ENCODE measurements at places on chromosomes 1 and 21.

- DNase-seq, result no peak
Measured at GRCh38 chr1:45035631-45036301, 23.7 kb downstream of the UROD start.

DNA sequence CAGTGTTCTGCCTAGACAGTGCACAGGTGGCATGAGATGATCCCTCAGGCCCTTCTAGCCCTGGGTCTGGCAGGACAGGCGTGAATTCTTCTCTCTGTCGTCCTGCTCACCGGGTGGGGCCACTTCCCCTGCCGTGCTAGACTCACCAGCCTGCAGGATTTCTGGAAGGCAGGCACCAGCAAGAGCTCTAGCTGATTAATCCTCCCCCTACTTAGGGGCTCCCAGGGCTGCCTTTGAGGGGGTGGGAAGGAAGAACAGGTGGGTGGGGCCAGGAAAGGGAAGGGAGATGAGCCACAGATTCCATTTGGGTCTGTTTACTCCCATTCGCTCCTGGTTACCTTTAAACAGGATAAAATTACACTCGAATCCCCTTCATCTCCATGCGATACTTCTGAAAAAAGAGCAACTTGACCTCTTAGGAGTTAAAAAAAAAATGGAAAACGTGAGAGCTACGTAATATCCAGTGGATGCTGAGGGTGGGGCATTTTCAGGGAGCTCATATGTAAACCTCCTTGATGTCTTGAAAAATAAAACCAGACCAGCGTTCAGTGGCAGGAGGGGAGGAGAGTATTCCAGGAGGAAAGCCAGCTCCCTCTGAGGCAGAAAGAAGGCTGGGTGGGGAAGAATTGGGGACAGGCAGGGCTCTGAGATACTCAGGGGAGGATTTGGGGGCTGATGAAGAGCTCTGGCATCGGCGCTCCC is 665.5 kb downstream of the PTPRU start:
- no peak for DNase-seq

GRCh38 chr1:18322368-18323032 is 158.2 kb upstream of the KLHDC7A start:
- DNase-seq, result no peak

DNA sequence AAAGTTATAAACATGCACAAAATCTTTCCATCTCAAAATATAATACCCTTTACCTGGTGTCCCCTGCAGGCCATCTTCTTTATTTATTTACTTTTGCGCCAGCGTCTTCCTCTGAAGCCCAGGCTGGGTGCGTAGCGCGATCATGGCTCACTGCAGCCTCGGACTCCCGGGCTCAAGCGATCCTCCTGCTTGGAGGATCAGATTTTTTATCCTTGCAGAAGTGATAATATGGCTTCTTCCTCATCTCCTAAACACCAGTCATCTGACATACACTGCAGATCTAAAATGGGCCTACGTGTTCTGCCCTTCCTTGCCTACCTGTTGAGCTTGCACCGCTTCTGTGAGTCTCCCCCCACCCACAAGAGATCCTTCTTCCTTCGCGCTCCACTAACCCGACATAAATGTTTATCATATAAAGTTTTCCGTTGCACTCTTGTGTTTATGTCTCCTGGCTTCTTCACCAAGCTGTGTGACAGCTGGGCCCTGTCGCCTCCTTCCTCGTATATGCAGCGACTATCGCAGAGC is 506 bp upstream of the SRP9 start:
- no peak for DNase-seq

GRCh38 chr1:182395906-182396305 is 4.3 kb upstream of the GLUL start:
- no peak for DNase-seq

DNA sequence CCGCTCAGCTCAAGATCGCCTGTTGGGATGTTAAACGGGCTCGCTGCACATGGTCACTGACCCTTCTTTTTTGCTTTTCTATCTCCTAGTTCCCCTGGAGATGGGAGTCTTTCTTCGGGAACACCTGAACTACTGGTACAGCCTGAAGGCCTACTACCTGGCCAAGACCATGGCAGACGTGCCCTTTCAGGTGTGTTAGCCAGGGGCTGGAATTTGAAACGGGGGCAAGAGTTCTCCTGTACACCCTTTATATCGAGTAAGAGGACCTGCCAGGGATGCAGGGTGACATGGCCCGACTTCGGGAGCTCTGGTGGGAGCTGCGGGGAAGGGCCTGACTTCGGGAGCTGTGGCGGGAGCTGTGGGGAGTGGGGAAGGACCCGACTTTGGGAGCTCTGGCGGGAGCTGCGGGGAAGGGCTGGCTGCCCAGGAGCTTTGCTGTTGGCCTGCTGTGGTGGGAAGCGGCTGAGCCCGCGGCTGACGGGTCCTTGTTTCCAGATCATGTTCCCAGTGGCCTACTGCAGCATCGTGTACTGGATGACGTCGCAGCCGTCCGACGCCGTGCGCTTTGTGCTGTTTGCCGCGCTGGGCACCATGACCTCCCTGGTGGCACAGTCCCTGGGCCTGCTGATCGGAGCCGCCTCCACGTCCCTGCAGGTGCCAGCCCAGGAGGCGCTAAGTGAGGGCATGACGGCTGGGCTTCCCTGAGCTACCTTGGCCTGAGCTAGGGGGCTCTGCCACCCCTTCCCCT is 24.0 kb downstream of the TFF3 start:
- no peak for DNase-seq

- peak; percentile 67 for DNase-seq
Measured at GRCh38 chr1:232421143-232421796, 208.7 kb downstream of the SIPA1L2 start.

DNA sequence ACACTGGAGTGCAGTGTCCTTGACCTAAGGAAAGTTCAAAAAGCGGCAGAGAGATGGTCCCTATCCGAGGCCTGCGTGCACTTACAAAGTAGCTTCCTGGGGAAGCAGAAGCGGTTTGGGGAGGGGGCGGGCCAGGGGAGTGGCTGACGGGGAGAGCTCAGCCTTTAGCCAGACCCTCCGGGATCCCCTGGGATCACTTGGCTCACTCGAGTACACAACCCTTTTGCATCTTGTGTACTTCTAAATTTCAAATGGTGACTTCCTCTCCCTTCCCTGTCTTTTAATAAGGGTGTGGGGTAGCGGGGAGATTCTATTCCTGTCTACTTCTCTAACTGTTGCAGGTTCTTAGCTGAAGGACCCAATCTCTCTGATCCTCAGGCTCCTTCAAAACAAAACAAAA is 18.1 kb upstream of the SNX27 start:
- no peak for DNase-seq

DNA sequence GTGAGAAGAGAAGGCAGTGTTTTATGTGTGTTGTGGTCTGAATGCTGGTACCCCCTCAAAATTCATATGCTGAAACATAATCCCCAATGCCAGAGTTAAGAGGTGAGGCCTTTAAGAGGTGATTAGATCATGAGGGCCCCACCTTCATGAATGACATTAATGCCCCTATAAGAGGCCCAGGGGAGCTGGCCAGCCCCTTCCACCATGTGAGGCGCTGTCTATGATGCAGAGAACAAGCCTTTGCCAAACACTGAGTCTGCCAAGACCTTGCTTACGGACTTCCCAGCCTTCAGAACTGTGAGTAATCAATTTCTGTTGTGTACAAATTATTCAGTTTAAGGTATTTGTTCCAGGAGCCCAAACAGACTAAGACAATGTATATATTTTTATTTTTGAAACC is 20.2 kb downstream of the CAPZB start:
- DNase-seq, result no peak

DNA sequence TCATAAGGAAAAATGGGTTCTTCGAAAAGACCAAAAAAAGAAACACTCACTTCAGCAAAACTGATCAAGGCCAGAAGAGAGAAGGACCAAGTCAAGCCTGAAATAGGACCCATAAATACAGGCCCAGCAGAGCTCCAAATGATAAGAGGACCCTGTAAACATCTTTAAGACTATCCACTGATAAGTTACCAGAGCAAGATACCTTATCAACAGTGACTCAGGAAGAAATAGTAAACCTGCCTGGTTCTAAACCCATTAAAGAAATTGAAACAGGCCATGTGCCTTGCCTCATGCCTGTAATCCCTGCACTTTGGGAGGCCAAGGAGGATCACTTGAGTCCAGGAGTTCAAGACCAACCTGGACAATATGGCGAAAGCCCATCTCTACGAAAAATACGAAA is 81.8 kb upstream of the ERRFI1 start:
- DNase-seq, result no peak

- DNase-seq, result no peak
Measured at GRCh38 chr1:153951801-153952200, 5.3 kb upstream of the DENND4B start.

GRCh38 chr1:171292799-171293198 is 21.2 kb upstream of the FMO4 start:
- DNase-seq, result no peak

GRCh38 chr1:79044974-79045650 is 38.6 kb upstream of the ADGRL4 start:
- no peak for DNase-seq

DNA sequence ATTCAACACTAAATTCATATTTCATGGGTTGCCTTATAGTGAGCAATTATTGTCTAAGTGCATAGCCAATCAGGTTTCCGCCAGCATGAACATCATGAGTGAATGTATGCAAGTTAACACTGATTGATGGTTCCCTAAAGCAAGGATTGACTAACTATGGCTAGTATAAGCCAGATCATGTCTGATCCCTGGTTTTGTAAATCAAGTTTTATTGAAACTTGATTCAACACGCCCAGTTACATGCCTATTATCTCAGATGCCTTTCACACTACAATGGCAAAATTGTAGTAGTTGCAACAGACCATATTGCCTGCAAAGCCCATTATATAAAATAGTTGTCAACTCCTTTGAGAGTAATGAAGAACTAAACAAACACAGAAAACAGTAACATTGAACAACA is 1127.4 kb downstream of the NCAM2 start:
- no peak for DNase-seq

DNA sequence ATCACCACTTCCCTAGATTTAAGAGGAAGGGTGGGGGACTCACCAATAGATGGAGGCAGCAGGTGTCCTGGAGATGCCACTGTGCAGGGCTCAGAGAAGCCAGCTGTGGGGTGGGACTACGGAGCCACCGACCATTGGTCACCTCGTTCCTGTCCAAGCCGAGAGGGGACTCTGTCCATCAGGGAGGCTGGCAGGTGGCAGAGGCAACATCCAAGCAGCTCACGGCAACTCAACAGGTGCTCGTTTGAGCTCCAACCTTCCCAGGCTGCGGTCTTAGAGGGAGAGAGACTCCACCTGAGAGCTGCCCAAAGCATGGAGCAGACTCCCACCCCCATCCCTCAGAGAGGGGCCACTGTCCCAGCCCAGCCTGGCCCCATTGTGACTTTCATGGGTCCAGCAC is 71.4 kb downstream of the IGSF21 start:
- DNase-seq, result no peak

DNA sequence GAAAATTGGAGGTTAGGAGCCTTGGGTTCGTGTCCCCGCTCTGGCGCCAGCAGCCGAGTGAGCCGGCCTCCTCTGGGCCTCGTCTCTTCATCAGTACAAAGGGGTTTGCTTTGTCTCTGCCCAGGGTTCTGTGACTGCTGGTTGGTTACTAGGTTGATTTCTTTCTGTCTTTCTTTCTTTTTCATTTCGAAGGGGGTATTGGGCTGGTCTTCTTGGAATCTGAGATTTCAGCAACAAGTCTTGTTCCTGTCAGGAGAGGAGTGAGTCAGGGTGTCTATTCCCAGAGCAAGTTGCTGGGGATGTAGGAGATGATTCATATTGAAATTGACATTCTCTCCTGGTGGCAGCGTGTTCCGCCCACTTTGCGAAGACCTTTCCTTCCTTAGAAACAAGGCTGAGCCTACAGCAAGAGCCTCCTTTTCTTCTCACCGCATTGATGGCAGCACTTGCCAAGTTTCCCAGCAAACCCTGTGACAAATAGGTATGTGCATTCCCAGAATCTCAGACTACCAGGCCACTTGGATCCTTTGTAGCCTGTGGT is 79.2 kb downstream of the MAN1C1 start:
- DNase-seq, result no peak

GRCh38 chr21:37558676-37559211 is 192.2 kb downstream of the DYRK1A start:
- DNase-seq, result no peak

- DNase-seq, result no peak
Measured at GRCh38 chr1:59057211-59057694, 239.6 kb upstream of the FGGY start.

DNA sequence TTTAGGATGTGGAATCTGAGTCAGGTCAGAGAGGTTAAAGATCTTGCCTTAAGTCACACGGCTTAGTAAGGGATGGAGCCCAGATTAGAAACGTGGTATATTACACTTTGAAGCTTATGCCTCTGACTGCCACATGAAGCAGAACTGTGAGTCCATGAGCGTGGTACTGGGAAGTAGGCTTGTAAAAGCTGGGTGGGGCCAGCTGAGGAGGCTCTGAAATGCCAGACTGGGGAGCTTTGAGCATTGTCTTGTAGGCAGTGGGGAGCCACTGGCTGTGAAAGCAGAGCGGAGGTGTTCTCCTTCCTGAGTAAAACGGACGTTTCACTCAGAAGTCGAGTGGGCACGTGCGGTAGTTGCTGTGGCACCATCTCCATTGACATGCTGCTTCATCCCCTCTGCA is 72.6 kb upstream of the USP24 start:
- DNase-seq, result no peak

DNA sequence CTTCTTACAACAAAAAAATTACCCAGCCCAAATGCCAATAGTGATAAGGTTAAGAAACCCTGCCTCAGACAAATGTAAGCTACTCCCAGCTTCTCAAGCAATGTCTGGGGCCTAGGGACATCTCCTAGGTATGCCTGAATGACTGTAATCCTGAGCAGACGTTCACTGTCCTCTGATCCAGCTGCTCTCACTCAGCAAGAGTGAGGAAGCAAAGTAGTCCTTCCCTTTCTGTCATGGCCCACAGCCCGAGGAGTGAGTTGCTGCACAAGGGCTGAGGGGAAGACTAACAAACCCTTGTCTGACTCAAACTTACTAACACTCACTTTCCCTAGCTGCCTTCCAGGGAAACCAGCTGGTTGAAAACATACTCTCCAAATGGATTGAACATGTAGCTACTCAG is 124.9 kb upstream of the TNFSF4 start:
- no peak for DNase-seq

DNA sequence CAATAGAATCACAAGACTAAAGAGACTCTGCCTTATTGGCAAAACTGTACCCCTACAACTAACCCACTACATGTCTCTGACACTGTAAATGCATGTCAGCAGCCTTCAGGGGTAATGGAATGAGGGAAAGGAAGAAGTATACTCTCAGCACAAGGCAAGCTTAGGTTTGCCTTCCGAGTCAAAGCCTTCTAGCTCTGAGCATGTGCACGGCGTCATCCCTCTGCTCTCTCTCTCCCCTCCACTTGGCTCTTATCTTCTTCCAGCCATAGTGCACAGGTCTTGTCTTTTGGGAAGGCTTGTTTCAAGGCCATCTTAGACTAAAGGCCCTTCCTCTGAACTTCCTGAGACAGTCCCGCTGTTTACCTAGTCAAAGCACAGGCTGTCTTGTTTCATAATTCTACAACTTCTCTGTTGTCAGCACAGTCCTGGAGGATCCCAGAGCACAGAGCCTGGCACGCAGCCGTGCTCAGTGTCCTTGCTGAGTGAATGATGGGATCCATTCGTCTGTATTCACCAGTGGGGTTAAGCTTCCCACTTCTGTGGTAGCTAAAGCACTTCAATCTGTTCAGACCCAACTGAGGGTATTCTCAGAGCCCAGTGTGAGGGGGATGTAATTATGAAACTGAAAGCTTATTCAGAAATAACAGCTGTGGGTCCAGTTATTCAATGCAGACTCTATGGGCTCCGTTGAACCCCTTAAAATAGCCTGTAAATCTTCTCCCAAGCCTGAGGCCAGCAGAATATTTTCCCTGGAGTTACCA is 166.5 kb upstream of the PLD5 start:
- no peak for DNase-seq
